ENCODE measurements at places on chromosomes 1 and 21. TPM values are rescaled to one million over a fixed set of nuclear protein-coding genes. Genes with fewer than 3 reads are reported as not detected.

GRCh38 chr1:201360486-201360885 is 17.0 kb downstream of the TNNT2 start:
- no peak for DNase-seq

- DNase-seq, result no peak
Measured at GRCh38 chr1:64654519-64655341, 90.1 kb upstream of the RAVER2 start.

DNA sequence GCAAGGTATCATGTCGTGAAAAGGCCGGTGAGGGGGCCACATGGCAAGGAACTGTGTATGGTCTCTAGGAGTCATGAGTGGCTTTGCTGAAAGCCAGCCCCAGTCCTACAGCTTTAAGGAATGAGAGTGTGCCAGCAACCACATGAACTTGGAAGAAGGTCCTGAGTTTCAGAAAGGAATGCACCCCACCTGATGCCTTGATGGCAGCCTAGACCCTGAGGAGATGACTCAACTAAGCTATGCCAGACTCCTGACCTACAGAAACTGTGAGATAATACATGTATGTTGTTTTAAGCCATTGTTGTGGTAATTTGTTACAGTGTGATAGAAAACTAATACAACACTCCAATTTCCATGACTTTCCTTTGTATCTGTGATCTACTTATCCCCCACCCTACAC is 33.5 kb upstream of the AKT3 start:
- no peak for DNase-seq

- peak; percentile 80 for DNase-seq
Measured at GRCh38 chr1:22137004-22137720, 5.7 kb downstream of the WNT4 start.

GRCh38 chr21:29130270-29130969 is at the start of gene MAP3K7CL:
MAP3K7CL (plus strand) TSS chr21:29130644; CDS start chr21:29133345, 2,701 bp downstream.
- no peak for DNase-seq

DNA sequence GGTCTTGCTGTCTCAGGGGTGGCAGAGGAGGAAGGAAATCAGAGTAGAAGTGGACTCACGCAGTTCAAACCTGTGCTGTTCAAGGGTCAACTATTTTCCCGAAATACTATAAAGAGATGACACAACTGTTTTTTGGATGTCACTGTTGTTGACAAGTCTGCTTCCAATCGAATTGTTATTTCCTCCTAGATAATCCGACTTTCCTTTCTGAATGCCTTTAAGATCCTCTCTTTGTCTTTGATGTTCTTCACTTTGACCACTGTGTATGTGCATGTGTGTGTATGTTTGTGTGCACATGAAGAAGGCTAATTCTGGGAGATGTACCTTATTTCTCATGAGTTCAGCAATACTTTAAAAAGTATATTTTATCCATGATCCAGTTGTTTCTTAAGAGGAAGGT is 21.6 kb downstream of the PADI4 start:
- DNase-seq, result no peak

DISP3 gene
- 0.16 TPM for total RNA-seq

PADI1 gene
- 0.16 TPM for total RNA-seq
